ENCODE measurements at places on chromosomes 13 and 19. TPM values are rescaled to one million over a fixed set of nuclear protein-coding genes. Genes with fewer than 3 reads are reported as not detected.
A peak's percentile ranks its signal among the peaks of the same experiment; 100 is the strongest.

- no peak for DNase-seq
Measured at GRCh38 chr19:15675560-15675959, 2.7 kb downstream of the CYP4F12 start.

DNA sequence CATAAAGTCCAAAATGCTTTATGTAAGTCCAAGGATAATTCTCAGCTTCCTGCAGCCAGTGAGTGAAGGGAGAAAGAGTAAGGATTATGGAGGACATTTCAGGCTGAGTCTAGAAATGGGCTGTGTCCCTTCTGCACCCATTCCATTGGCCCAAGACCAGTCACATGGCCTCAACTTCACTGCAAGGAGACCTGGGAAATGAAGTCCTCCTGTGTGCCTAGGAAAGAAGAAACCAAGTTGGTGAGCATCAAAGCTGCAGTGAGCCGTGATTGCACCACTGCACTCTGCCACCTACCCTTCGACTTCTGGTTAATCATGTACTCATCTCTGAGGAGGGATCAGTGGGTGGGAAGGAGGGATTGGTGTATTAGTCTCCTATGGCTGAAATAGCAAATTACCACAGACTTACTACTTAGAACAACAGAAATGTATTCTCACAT, 3.6 kb upstream of the CD37 start:
- DNase-seq: peak; percentile 68

GRCh38 chr13:99033814-99034213, 56.0 kb upstream of the DOCK9 start:
- DNase-seq: no peak

- no peak for DNase-seq
Measured at GRCh38 chr13:68007576-68007975, 777.4 kb upstream of the PCDH9 start.

- DNase-seq: no peak
Measured at GRCh38 chr13:48296528-48296927, 7.0 kb upstream of the RB1 start.

- DNase-seq: peak; percentile 83
Measured at GRCh38 chr19:49506575-49507105, 5.8 kb upstream of the FCGRT start.

DNA sequence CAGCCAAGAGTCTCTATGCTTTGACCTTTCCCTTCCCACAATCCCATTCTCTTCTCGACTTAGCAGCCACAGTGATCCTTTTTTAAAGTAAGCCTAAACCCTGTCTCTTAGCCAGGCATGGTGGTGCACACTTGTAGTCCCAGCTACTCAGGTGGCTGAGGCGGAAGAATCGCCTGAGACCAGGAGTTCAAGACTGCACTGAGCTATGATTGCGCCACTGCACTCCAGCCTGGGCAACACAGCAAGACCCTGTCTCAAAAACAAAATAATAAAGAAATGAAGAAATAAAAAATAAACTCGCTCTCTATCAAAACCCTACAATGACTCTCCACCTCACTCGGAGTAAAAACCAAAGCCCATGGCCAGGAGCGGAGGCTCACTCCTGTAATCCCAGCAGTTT, 14.7 kb downstream of the TEX101 start:
- DNase-seq: no peak

- no peak for DNase-seq
Measured at GRCh38 chr13:101053301-101054093, 362.8 kb downstream of the NALCN start.

DNA sequence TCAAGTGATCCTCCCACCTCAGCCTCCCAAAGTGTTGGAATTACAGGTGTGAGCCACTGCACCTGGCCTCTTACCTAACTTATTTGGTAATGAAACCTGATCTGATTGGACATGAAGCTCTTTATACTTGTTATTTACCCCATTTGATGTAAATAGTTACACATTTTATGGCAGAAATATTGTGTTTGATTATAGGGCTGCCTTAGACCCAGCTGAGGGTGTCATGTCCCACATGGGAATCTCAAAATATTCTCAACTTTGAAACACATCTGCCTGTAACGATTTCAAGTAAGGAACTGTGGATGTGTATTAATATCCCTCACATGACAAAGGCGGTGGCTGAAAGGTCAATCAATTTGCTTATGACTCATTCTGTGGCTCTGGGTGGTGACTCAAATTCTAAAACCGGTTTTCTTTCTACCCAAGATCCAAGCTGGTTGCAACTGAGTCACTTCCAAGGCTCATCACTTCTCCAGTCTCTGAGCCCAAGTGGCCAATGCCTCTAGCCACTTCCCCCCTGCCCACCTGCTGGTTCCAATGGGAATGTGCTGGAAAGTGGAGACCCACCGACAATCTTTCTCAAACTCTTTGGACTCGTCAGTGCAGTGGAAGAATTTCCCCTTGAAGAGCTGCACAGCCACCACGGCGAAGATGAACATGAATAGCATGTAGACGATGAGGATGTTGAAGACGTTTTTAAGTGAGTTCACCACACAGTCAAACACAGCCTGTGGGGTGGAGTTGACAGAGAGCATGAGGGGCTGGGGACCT, 110.9 kb downstream of the IER2 start:
- no peak for DNase-seq

The PRKCG gene
- not detected for total RNA-seq
